ENCODE measurements at places on chromosomes 4 and X.

- peak; percentile 22 for DNase-seq
Observed at GRCh38 chr4:186161138-186161537, 30.2 kb upstream of the CYP4V2 start.

DNA sequence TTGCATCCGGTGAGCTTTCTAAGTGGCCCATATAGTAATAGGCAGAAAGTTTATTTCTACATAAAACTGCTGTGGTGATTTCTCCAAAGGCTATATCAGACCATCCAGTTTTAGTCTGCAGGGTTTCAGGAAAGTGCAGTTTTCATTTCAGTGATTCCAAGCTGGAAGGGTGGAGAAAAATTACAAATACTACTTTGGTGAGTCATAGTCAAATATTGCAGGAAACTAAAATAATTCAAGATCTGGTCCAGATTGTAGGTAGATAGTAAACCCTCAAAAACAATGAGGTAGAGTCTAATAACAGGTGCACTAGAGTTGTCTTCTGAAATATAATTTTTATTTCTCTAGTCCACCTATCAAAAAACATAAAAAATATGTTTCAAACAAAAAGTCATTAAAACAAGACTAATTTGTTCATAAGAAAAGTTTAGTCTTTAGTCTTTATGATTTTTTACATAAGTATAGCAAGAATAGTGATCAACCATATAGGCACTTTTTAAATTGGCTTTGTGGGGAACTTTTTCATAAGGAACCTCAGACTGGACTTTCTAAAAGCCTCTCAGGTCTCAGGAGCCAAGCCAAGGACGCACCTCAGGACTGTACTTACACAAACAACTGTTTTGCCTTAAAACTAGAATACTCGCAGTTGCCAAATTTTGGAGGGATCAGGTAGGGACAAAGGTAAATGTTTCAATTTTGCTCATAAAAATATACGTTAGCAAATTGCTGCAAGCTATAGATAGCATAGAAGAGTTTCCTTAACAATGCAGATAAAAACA is 101.8 kb upstream of the TLR3 start:
- DNase-seq: no peak

DNA sequence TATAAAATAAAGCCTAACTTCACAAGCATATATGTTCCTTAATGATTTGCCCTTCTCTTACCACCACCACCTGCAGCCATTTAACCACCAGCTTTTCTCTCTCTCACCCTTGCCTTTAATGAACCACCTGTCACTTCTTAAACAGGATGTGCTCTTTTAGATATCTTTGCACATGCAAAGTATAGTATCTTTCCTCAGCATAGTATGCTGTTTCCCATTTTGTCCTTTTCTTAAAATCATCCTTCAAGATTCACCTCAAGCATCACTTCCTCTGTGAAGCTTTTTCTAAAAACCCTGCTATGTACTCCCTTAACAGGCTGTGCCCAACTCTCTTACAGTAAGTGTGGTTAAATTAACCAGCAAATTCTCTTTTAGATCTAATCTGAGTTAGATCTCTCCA is 8.2 kb upstream of the CNOT6L start:
- peak; percentile 13 for DNase-seq

DNA sequence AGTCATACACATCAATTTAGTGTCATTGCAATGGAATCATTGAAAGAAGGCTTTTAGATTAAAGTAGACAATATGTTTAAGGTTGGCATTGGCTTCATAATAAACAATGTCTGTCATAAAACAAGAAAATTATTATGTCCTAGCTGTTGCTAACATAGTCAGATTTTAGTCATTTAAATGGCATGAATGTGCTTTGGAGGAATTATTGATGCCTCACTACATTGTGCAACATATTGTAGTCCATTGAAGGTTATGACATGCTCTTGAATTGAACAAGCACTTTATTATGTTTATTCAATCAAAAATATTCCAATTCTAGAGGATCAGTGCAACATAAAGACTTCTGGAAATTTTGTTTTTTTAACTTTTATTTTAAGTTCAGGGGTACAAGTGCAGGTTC is 489.8 kb upstream of the AMOT start:
- no peak for DNase-seq

DNA sequence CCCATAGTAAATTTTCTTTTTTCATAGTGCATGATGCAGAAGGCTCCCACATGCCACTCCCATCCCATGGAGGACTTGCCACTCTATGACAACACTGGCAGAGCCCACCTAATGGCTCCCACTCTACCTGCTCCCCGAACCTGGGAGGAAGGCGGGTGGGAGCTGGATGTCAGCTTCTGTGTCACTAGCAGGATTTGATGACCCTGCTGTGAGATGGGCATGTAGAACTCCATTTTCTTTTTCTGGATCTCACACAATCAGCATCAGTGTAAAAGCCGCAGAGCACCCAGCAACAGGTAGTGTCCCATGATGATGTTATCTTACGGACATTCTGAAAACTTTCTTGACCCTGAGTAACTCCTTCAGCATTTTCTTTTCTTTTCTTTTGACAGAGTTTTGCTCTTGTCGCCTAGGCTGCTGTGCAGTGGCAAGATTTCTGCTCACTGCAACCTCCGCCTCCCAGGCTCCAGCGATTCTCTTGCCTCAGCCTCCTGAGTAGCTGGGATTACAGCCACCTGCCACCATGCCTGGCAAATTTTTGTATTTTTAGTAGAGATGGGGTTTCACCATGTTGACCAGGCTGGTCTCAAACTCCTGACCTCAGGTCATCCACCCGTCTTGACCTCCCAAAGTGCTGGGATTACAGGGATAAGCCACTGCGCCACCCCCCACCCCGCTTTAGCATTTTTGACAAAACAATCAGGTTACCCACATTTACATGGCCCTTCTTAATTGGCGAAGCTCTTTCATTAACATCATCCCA is 15.0 kb upstream of the ADH1A start:
- no peak for DNase-seq

- DNase-seq: no peak
Observed at GRCh38 chrX:105564501-105564900, 257.8 kb upstream of the NRK start.

DNA sequence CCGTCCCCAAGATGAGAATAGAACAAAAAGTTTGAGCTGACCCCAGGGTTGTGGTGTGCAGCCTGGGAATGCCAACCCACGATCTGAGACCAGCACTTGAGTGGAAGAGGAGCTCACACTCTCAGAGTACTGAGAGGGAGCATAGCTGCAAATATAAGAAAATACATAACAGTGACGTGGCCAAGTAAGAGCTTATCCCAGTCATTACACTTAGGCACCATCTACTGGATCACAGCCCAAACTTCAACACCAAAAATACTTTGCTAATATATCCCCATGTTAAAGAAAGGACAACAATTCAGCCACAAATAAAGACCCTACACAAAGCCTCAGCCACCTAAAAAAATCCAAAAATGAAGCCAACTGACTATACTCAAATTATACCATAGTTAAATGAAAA is 33.3 kb upstream of the CXCL6 start:
- no peak for DNase-seq

DNA sequence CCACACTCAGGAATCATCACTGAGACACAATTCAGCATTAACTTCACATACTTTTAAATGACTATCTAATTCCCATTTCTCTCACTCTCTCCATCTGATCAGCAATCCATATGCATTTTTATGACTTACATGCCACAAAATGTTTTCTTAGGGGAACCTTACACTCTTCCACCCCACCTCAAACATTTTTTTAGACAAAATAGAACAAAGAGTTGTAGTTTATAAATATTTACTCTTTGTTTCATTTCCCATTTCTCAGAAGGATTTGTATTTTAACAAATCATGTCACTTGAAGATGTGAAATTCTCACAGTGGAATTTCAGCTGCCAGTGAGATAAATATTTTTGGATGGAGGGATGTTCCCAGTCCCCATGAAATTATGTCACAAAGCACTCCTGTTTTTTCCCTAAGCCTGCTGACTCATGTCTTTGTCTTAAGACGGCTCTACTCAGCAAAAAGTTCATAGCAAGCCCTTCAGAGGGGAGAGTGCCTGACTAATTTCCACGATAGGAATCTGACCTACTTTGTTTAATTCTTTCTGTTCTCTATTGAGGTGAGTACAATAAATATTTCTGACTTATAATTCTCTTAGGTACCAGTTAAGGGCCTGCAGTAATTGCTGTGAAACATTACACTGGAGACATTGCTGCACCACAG is 257.7 kb downstream of the THOC2 start:
- DNase-seq: no peak

- no peak for DNase-seq
Observed at GRCh38 chrX:142054094-142054493, 150.4 kb downstream of the MAGEC1 start.

GRCh38 chrX:12610079-12610478 is 181.1 kb upstream of the PRPS2 start:
- DNase-seq: no peak

- no peak for DNase-seq
Observed at GRCh38 chr4:130359542-130359941, 1263.6 kb downstream of the C4orf33 start.

DNA sequence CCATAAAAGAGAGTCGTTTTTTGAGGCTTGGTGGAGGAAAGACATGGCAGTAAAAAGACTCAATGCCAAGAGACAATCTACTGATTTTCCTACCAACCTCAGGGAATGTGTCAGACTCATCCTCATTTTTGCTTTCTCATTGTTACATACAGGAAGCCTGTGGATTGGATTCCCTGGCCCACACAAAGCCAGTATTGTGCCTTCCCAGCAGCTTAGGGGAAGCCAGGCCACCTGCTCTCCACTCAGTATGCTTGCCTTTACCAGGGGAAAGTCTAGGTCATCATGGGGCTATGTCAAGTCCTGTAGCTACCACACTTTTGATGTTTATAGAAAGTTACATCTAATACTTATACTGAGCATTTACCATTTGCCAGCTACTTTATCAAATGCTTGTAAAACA is 11.0 kb downstream of the BMX start:
- DNase-seq: peak; percentile 11

- DNase-seq: no peak
Observed at GRCh38 chrX:69028006-69028760, 137.1 kb downstream of the PJA1 start.

DNA sequence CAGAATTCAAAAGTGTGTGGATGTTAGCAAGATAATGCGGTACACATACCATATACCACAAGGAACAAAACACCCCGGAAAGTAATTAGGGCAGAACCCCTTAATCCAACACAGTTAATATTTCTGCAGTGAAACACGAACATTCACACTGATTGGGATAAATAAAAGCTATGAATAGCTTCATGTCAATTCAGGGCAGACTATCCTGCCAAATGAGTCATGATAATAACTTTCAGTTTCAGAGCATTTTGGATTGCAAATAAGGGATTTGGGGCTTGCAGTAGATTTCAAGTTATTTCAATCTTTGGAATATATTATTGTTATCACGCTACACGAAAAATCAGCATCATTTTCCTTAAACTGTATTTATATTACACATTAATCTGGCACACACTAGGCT is 24.3 kb downstream of the IRF2 start:
- DNase-seq: no peak

DNA sequence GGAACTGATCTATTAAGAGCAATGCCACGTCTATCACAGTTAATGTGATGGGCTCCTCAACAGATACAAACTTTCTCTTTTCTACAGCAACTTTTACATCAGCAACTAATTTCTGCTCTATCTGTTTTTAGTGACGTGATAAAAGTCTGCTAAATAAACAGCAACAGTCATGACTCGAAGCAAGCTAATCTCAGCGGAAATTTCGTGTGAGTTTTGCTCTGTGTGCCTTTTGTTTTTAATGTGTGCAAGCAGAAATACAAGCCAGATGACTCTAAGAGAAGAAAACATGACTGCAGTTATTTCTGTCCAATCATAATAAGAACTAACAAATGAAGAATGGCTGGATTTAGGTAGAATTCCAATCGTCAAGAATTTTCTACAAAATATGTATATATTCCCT is 214.3 kb downstream of the LDB2 start:
- DNase-seq: no peak

- DNase-seq: peak; percentile 19
Observed at GRCh38 chr4:41644288-41644914, 104.1 kb downstream of the PHOX2B start.

DNA sequence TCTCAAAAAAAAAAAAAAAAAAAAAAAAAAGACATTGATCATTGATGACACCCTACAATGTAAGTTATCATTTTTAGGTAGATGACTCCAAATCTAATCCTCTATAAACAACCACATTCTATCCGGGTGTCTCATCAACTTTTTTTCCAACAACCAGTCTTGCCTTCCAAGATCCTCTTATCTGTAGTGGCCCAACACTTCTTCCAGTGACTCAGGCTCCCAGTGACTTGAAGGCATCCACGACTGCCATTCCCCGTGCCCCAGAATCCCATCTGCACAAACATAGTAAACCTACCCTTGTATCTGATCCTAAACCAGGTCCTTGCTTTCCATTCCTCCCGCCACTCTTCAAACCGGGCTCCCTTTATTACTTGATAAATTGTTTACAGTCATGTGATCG is 15.6 kb upstream of the TSPAN5 start:
- no peak for DNase-seq

DNA sequence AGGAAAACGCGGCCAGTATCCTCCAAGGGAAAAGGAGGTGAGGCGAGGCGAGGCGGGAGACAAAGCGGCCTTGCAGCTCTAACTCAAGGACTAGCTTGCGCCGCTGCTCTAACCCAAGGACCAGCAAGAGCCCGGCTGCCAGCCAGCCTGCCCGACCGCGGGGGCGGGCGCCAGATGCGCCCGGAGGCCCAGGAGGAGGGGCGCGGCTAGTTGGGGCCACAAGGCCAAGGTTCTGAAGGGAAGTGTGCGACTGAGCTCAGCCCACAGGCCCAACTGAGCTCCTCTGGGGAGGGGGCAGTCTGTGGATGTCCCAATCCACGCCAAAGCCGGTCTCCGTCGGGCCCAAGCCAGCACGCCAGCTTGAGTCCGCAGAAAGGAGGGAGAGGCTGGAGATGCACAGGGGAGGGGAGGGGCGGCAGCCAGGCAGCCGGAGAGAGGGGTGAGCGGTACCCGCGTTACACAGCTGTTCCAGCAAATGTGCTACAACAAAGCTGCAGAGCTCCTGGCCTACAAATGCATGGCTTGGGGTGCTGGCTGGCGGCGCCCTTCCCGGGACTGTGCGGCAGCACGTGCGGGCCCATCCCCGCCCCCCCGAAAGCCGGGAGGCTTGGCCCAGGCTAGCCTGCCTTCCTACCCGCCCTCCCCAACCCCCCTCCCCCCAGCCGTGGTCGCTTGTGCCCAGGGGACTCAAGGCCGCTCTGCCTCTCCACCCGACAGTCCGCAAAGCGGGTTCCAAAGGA is 637 bp downstream of the AMER1 start:
- peak; percentile 55 for DNase-seq

Measured in NCI-H146 (cell line).